ENCODE measurements at places on chromosomes 12 and 14.

DNA sequence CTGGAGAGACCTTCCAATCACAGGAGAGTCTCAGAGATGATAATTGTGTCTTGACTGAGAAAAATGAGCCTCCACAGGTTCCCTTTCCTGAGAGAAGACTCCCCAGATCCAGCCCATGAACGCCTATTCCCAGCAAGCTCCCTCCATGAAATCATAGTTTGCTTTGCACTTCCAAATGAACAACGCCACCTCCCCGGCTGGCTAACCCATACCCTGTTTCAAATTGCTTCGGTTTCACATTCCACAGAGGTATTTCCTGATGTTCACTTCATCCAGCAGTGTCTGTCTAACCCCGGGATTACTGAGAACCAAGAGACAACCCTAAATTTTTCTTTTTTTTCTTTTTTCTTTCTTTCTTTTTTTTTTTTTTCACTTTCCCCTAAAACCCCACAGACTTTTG lies 124.1 kb upstream of the RFLNA start:
- DNase-seq, result no peak

DNA sequence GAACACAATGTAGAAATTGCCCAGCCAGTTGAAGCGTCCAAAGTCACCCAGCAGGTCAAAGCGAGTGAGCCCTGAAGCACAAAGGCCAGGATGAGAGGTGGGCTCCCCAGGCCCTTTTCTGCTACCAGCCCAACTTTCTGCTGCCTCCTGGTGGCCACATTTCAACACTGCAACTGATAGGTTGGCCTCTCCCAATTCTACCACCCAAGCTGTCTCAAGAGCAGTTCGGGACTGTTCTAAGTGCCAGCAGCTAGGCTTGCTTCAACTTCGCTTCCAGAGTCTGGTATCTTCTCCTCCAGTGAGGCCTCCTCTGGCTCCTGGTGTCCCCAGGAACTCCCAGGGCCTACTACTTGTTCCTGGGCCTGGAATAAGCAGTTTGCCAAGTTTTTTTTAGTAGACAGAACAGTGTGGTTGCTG lies 3.4 kb upstream of the DHH start:
- DNase-seq, result peak; percentile 54

DNA sequence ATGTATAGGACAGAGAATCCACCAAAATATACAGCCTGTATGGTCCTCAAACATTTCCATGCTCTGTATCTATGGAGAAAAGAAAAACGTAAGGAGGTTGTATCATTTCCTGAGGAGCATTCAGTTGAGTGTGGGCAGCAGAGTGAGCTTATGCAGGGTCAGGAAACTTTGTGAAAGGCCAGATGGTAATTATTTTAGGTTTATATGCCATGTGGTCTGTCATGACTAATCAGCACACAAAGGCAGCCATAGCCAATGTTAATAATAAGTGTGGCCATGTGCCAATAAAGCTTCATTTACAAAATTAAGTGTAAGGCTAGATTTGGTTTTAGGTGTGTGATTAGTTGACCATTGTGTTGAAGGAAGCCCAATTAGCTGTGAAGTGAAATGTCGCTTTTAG lies 33.2 kb upstream of the A2M start:
- no peak for DNase-seq

- no peak for DNase-seq
Measured at GRCh38 chr12:50404307-50404706, 3.6 kb downstream of the LARP4 start.

DNA sequence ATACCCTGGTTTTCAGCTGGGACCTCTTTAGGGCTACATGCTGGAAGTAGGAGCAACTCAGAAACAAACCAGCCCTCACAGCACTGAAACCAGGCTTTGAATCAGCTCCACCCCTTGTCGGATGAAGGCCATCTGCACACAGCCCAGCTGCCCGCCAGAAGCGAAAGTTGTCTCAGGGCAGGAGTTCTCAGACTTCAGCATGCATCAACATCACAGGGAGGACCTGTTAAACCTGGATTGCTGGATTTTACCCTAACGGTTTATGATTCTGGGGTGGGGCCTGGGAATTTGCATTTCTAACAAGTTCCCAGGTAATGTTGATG lies 10.9 kb downstream of the SYNDIG1L start:
- DNase-seq, result no peak

DNA sequence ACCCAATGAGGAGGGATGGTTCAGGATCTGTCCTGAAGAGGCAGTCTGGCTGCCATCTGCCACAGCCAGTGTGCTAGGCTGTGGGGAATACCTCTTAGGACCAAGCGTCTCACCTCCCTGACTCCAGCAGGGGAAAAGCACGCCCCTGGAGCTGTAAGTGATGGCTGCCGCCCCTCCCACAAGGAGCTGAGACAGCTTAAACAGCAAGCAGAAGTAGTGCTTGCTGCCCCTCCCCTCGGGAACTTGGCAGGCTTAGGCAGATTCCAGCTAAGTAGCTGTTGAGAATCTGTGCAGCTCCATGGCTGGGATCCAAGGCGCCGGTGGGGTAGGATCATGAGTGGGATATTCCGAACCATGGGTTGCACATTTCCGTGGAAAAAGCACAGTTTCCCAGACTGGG lies 360.4 kb upstream of the MDGA2 start:
- DNase-seq, result no peak

DNA sequence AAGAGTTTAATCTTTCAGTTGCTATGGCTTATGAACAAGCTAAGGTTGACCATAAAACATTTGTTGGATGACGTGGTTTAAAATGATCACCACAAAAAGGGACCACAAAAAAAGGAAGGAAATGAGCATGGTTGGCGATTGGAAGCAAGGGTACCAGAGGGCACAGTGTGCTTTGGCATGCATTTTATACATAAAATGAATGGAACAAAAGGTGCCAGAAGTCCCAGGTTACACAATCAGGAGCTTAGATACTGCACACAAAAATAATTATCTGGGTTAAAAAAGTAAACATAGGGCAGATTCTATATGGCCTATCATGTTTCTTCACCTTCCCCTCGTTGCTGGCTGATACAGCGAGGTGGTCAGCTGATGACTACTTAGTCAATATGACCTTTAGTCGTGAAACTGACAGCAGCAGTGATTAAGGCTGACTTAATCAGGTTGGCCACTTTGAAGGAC lies 50.7 kb downstream of the ZC3H14 start:
- no peak for DNase-seq

- no peak for DNase-seq
Measured at GRCh38 chr14:88986146-88986841, 161.8 kb downstream of the TTC8 start.

GRCh38 chr14:80844872-80845271 lies 96.7 kb downstream of the CEP128 start:
- no peak for DNase-seq

GRCh38 chr12:52867642-52868041 lies 18.8 kb upstream of the KRT78 start:
- no peak for DNase-seq

DNA sequence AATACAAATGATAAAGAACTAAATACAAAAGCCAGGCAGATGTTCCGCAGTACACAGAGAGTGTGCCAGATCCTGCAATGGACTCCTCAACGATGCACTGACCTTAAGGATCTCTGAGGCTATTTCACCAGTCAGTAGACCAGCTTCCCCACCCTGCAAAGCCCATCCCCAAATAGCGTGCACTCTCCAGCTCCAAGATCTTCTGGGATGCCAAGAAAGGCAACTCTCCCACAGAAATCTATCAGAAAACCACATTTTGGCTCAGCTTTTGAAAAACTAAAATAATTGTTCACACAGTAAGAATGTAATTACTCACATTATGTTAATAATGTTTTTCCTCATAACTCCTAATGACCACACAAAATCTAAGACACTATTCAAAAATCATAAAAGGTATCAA lies 90.4 kb downstream of the PPP2R5E start:
- no peak for DNase-seq

- no peak for DNase-seq
Measured at GRCh38 chr12:50351120-50352043, 45.0 kb downstream of the FAM186A start.

DNA sequence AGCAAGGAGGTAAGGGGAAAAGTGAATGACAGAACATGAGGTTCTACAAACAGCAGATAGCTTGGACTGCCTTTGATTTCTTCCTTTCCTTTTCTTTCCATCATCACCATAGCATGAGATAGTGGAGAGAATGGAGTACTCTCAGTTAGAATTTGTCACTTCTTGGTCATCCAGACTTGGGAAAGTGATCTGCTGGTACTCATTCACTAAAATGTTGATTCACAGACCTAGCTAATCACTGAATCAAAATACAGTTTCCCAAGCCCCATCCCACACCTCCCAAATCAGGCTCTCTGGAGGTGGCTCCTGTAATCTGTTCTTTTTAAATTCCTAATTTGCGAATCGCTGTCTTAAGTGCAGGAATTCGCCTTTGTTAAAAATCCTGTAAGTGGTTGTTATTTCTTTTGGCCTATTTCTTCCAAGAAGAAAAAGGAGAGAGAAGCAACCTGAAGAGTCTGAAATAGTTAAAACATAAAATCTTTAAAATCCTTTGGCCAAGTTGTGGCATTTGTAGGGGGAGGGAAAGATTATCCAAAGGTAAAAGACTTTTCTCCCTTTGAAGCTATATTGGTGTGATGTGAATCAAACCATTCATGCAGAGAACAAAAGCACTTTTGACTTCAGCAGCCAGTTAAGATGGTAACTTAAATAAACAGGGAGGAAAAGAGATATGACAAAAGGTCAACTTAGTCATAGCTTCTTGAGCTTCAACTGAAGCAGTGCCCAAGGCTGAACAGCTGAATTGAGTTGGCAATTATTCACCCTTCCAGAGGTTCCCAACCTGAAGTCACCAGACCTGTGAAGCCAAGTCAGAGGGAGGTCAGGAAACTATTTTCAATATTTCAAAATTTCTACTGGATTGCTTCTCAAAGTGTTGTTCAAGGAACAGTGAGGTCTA lies 255.1 kb upstream of the KRR1 start:
- DNase-seq, result no peak

- DNase-seq, result peak; percentile 32
Measured at GRCh38 chr12:110689281-110690126, 589 bp upstream of the HVCN1 start.

GRCh38 chr14:23665302-23666016 lies 29.3 kb downstream of the DHRS2 start:
- DNase-seq, result no peak

- no peak for DNase-seq
Measured at GRCh38 chr14:32897698-32898064, 41.0 kb upstream of the NPAS3 start.

DNA sequence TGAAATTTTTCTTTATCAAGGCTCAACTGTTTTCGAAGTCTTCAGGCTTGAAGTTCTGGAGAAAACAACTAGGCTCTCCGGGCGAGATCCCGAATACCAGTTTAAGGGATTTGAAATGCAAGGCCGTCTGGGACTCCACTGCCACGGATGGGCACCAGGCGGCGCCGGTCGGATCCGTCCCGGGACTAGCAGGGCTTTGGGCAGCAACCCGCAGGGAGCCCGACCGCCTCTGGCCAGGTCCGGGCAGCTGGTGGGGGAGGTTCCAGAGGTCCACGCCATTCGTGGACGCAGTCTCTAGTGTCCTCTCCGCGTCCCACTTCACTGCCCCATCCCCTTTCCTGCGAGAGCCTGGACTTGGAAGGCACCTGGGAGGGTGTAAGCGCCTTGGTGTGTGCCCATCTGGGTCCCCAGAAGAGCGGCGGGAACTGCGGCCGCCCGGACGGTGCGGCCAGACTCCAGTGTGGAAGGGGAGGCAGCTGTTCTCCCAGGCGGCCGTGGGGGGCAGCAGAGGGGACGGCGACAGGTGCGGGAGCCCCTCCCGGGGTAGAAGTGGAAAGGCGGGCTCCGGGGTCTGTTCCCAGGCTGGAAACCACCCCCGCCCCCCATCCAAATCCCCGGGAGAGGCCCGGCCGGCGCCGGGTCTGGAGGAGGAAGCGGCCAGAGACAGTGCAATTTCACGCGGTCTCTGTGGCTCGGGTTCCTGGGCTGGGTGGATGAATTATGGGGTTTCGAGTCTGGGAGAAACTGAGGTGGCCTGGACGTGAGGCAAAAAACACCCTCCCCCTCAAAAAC lies 838 bp upstream of the ERBB3 start:
- peak; percentile 36 for DNase-seq

GRCh38 chr12:15928346-15928745 lies 17.2 kb downstream of the DERA start:
- DNase-seq, result no peak

DNA sequence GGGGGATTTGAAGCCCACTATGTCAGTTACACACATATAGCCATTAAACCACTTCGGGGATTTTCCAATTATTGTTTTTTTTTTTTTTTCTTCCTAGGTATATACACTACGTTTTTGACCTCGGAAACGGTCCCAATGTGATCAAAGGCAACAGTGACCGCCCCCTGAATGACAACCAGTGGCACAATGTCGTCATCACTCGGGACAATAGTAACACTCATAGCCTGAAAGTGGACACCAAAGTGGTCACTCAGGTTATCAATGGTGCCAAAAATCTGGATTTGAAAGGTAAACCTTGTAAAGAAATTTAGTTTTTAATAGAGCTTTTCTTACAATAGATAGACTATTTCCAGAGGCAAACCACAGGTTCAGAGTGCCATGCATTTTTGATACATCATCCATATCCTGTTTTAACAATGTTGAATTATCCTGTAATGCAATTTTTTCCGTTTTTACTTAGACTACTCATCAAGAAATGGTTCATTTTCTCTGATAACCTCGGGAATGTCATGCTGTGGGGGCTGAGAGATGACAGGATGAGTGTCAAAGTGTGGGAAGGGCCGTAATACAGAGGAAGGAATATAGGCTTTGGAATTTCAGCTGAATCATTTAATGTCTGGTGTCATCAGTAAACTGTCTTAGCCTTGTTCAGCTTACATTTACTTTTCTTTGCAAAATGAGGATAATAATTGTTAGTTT lies 797.1 kb downstream of the NRXN3 start:
- no peak for DNase-seq

- DNase-seq, result no peak
Measured at GRCh38 chr14:73025544-73025943, 1.4 kb downstream of the ZFYVE1 start.

DNA sequence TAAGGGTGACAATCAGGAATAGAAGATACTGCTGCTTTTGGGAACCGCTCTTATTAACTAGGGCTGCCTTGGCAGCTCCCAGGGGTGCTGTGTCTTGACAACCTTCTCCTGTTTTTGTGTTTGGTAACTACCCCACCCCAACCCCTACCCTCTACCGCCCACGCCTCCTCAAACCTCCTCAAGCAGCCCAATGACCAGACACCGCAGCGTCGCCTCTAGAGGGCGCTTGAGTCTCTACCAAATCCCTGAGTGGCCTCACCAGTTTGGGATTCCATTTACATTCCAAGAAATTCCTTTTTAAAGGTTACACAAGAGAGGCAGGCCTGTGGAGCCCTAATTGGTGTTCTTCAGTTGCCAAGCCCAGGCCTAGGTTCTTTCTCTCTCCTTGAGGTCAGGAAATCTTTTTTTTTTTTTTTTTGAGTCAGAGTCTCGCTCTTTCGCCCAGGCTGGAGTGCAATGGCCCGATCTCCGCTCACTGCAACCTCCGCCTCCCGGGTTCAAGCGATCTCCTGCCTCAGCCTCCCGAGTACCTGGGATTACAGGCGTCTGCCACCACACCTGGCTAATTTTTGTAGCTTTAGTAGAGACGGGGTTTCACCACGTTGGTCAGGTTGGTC lies 72.4 kb upstream of the USP44 start:
- no peak for DNase-seq

Data from stimulated activated CD8-positive, alpha-beta memory T cell treated with anti-CD3 and anti-CD28 coated beads, Interleukin-2, amount 100 ng/mL, for 48 hours (primary cell).